Glutamatergic neuron (in vitro differentiated cells): ENCODE measurements at places on chromosomes 12 and 14. TPM values are rescaled to one million over a fixed set of nuclear protein-coding genes. Genes with fewer than 3 reads are reported as not detected.

Gene CCDC88C
- total RNA-seq: 68.0 TPM

Gene TPPP2
- not detected for total RNA-seq

Gene SYNE2
- total RNA-seq: 81.7 TPM

Gene KLRC2
- not detected for total RNA-seq

Gene RNASE7
- not detected for total RNA-seq

Gene KLRB1
- not detected for total RNA-seq

Gene LHX5
- total RNA-seq: 3.1 TPM

Gene TTC9
- 8.6 TPM for total RNA-seq

Gene LRRIQ1
- total RNA-seq: 10.6 TPM

Gene ARMH4
- 57.1 TPM for total RNA-seq

Gene BHLHE41
- total RNA-seq: 3.6 TPM

Gene FBLN5
- not detected for total RNA-seq

Gene LTBP2
- 1.2 TPM for total RNA-seq

Gene TMEM229B
- 7.5 TPM for total RNA-seq

Gene GPR84
- total RNA-seq: not detected

Gene RNFT2
- 55.8 TPM for total RNA-seq

Gene SLC17A8
- total RNA-seq: 0.25 TPM

Gene FRMD6
- total RNA-seq: 16.9 TPM

Gene TC2N
- total RNA-seq: 2.5 TPM

Gene GUCY2C
- not detected for total RNA-seq

Gene FAM222A
- total RNA-seq: 18.1 TPM

Gene OR6C2
- not detected for total RNA-seq

Gene TAC3
- 0.74 TPM for total RNA-seq

Gene NOVA1
- total RNA-seq: 119 TPM

Gene NYNRIN
- 33.5 TPM for total RNA-seq

Gene TMEM233
- total RNA-seq: not detected

Gene LRTM2
- total RNA-seq: 14.6 TPM

Gene TAS2R30
- total RNA-seq: 5.1 TPM

Gene YAF2
- 52.5 TPM for total RNA-seq

Gene DBX2
- not detected for total RNA-seq

Gene ZNF410
- total RNA-seq: 50.7 TPM

Gene ANKRD33
- total RNA-seq: not detected

Gene PRIMA1
- total RNA-seq: 2.4 TPM

Gene RDH12
- total RNA-seq: 0.22 TPM
